ENCODE measurements at places on chromosomes 3 and 15.

GRCh38 chr3:7025581-7026300 lies 164.8 kb downstream of the GRM7 start:
- no peak for DNase-seq

GRCh38 chr3:13013566-13013965 lies 59.7 kb downstream of the IQSEC1 start:
- DNase-seq: no peak

GRCh38 chr15:44536302-44536961 lies 515 bp upstream of the EIF3J start:
- no peak for DNase-seq

DNA sequence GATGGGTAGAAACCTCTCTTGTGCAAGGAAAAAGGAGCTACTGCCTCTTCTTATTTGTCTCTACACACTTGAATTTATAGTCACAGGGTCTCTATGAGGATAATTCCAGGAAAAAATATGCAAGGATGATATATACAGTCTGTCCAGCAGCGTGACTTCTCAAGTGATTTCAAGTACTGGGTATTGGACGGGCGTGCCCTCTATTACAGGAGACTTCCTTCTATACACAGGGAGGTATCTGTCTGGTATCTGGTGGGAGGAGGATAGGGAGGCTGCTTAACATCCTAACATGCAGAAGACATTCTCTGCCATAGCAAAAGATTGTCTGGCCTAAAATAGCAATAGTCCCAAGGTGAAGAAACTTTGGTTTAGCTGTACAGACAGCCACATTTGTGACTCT lies 146.1 kb downstream of the TPRG1 start:
- DNase-seq: no peak

DNA sequence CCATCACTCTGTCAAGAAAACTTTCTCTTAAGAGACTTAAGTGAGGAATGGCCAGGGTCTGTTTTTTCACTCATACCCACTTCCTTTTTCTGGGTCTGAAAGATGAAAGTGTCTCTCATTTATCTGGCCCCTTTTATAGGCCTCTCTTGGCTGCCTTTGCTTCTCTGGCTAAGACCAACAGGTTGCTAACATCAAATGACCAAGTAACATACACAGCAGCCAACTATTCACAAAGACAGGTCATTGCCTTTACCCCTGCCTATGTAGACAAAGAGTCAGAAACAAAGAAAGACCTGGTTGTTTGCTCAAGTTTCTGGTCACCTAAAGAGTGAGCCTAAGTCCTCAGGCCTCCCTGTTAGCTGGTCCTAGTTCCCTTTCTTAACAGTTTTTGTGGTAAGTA lies 24.0 kb upstream of the CSTA start:
- DNase-seq: no peak

DNA sequence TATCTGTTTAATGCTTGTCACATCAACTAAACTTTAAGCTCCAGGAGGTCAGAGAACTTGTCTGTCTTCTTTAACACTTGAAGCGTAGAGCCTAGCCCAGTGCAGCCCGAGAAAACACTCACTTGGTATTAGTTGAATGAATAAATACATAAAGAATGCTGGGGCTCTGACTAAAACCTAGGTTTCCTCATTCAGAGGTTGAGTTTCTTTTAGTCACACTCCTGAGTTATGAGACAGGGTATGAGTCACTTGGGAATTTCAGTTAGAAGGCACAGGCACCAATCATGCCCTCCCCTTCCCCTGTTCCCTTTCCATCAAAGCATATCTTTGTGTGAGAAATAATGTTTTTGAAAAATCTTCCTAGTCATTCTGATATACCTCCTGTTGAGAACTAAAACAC lies 589.8 kb upstream of the DPPA4 start:
- DNase-seq: no peak

- DNase-seq: no peak
Observed at GRCh38 chr3:41002104-41002503, 197.2 kb upstream of the CTNNB1 start.

GRCh38 chr3:170102431-170102830 lies 64.6 kb downstream of the GPR160 start:
- no peak for DNase-seq
